ENCODE measurements at places on chromosomes 1 and 21.

- DNase-seq: no peak
These were observed 10.0 kb upstream of the B4GALT3 start for GRCh38 chr1:161187311-161187710.

DNA sequence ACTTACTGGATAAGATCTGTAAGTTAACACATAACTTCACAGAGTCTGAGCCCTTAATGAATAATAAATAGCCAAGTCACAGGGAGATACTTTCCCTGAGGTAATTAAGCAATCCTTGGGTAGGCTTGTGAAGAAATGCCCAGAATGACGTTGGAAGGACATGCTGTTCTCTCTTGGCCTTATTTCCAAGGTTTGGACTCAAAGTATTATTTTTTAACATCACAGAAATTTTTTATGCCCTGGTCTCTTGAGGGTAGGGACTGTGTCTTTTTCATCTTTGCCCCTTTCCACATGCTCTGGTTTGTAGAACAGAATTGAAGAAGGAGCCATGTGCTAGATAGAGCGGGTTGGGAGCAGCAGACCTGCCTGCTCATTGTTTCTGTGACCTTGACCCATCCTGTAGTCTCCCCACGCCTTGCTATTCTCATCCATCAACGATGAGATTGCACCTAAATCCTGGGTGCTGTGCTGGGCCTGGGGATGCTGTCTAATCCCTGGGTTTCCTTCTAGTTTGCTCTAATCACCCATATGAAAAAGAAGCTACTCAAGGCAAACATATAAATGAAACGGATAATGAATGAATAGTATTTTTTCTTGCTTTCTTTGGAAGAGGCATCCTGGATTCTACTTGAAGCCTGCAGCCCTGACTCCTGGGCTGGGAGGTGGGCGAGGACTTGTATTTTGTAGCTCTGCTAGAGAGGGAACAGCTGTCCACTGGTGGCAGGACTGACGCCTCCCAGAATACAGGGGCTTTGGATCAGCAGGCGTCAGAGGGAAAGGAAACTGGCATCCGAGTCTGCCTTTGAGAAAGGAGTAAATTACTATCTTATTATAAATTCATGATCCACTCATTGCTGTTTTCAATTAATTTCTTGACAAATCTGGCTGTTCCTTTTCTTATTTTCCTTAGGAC lies 17.5 kb upstream of the LAMTOR5 start:
- DNase-seq: no peak

DNA sequence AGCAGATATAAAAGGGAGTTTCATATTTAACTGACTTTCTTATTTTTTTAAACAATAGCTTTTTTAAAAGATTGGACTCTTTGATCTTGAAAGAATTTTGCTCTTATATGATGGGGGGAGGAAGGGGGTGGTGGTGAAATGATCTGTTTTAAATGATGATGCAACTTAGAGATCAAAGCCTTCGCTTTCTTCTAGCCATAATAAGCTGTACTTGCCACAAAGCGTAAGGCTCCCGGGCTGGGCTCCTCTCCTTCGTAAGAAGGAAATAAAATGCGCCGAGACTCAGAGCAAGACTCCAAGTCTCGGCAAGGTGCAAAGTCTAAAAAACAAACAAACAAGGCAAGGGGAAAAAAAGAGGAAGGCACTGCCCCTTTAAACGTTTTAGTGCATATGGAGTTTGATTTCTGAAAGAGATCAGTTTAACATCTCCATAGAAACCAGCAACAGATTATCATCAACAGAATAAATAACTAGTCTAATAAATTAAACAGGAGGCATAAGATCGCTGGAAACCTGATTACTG lies 3.3 kb downstream of the CASZ1 start:
- no peak for DNase-seq

GRCh38 chr1:25180996-25181395 lies 51.3 kb downstream of the SYF2 start:
- no peak for DNase-seq

- DNase-seq: no peak
These were observed 17.7 kb downstream of the TP73 start for GRCh38 chr1:3669971-3670431.

GRCh38 chr1:225567789-225568188 lies 85.1 kb downstream of the ENAH start:
- no peak for DNase-seq

DNA sequence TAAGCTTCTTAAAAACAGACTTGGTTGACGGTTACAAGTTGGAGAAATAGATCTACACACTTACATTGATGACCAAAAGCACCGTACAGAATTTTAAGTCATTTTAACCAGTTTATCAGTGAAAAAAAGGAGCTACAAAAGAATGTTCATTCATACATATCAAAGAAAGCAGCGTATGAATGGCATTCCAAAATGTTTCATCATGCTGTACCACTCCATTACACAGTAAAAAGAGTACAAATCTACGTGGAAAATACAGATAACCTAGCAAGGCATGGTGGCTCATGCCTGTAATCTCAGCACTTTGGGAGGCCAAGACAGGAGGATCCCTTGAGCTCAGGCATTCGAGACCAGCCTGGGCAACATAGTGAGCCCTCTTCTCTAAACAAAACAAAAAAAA lies 40.3 kb downstream of the ZZZ3 start:
- no peak for DNase-seq

GRCh38 chr1:208903251-208903905 lies 659.2 kb upstream of the PLXNA2 start:
- DNase-seq: no peak

DNA sequence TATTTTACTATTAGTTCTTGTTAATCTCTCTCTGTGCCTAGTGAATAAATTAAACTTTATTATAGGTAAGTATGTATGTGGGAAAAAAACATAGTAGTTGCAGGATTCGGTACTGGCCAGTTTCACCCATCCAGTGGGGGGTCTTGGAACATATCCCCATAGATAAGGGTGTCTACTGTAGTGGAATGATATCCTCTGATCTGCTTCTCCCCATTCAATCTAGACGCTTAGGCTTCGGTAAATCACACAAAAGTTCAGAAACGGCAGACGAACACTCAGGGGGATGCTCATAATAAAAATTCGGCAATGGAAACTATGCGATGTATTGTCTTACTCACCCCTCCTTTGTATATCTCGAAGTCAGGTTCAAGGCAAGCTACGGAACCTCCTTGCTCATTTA lies 232.9 kb upstream of the COA6 start:
- DNase-seq: no peak

- DNase-seq: no peak
These were observed 38.5 kb downstream of the WNT9A start for GRCh38 chr1:227909188-227909587.

GRCh38 chr1:180504186-180504585 lies 1.8 kb upstream of the ACBD6 start:
- no peak for DNase-seq

- no peak for DNase-seq
These were observed 112.4 kb upstream of the ZNF648 start for GRCh38 chr1:182173808-182174512.

DNA sequence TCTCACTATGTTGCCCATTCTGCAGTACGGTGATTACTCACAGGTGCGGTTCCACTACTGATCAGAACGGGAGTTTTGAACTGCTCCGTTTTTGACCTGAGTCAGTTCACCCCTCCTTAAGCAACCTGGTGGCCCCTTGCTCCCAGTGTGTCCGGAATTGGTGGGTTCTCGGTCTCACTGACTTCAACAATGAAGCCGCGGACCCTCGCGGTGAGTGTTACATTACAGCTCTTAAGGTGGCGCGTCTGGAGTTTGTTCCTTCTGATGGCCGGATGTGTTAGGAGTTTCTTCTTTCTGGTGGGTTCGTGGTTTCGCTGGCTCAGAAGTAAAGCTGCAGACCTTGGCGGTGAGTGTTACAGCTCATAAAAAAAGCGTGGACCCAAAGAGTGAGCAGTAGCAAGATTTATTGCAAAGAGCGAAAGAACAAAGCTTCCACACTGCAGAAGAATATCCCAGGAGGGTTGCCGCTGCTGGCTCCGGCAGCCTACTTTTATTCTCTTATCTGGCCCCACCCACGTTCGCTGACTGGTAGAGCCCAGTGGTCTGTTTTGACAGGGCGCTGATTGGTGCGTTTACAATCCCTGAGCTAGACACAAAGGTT lies 17.6 kb upstream of the PARP1 start:
- no peak for DNase-seq

DNA sequence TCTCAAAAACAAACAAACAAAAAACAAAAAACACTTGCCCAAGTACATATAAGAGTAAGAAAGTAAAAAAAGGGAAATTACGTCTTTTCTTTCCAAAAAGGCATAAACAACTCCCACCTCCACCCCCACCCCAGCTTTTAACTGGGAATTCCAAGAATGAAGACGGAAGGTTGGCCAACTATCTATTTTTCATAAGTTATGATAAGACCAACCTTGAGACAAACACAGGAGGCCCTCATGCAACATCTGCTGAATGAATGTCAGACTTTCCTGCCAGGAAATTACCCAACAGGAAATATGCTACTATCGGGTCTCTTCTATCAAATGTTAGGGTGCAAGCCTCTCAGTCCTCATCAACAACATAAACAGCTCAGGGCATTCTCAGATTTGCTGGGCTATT lies 1.9 kb downstream of the BSDC1 start:
- DNase-seq: no peak

GRCh38 chr1:184030433-184031091 lies 7.0 kb downstream of the COLGALT2 start:
- DNase-seq: no peak

DNA sequence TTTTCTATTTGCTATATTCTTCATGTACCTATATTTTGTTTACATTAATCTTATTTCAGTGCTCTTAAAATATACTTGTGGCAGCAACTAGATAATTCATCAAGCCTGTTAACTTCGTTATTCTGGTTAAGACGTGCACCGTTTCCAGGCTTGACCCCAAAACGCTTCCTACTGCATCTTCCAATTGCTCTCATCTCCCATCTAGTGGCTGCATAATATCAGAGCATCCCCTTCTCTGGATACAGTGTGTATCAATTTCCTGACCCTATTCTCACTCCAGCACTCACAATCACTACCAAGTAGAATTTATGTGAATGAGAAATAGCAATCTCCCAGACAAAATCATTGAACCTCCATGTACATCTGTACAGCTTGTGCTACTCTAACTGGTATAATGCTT lies 1280.3 kb upstream of the B3GALT2 start:
- no peak for DNase-seq

- DNase-seq: no peak
These were observed 118.4 kb downstream of the RHOU start for GRCh38 chr1:228853637-228854036.

GRCh38 chr1:24507405-24507804 lies 4.8 kb downstream of the RCAN3 start:
- no peak for DNase-seq

DNA sequence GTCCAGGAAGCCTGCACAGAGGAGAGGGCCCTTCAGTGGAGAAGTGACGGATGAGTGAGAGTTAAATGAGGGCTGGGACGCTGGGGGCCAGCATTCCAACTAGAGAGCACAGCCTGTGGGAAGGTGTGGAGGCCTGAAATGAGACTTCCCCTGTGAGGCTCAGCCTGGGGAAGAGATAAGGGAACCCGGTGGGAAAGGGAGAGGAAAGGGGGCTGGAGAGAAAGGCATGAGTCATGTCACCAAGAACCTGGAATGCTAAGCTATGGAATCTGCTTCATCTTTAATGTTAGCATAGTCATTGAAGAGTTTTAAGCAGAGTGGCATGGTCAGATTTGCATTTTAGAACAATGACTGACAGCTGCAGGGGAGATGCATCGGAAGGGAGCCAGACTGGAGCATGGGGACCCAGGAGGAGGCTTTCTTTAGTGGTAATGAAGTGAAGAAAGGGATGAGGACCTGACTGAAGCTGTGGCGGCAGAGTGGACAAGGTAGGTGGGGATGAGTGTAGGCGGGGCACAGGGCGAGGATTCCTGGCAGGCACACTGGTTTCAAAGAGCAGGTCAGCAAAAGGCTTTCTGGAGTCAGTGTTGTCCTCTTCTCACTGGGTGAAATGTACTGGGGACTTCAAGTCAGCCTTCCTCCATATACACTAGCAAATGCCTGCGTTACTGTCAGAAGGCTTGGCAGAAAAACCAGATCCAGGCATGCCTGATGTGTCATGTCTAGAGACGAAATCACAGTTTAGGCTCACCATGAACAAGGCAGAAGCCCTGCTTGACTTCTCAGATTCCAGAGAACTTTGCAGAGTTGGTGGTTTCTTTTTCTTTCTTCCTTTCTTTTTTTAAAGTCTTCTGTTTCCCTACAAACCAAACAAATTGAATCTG lies 8.0 kb downstream of the RGL1 start:
- DNase-seq: no peak
